Daoy (cell line): ENCODE measurements at places on chromosomes 1 and 21.
A peak's percentile ranks its signal among the peaks of the same experiment; 100 is the strongest.

GRCh38 chr1:155681776-155682175 is 6.8 kb downstream of the YY1AP1 start:
- DNase-seq = no peak

GRCh38 chr1:113991467-113991997 is 12.3 kb downstream of the OLFML3 start:
- DNase-seq = no peak

DNA sequence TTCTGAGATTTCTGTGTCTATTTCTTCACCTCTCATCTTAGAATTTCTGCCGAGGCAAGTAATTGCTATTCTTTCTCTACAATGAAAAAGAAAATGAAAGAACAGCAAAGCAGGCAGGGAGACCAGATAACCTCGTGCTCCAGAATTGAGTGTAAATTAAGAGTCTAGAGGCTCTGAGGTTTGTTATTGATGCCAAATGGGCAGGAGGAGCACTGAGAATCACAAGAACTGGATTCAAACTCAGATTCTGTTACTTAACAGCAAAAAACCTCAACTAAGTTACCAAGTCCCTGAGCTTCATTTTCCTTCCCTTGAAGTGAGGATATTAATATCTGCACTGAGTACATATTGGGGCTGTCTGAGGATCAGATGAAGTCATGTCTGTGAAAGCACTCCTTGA is 5.5 kb upstream of the DDR2 start:
- no peak for DNase-seq

GRCh38 chr21:25999921-26000582 is 170.5 kb downstream of the APP start:
- no peak for DNase-seq

- DNase-seq = no peak
These were observed 128.7 kb downstream of the PCBP3 start for GRCh38 chr21:45772180-45772579.

DNA sequence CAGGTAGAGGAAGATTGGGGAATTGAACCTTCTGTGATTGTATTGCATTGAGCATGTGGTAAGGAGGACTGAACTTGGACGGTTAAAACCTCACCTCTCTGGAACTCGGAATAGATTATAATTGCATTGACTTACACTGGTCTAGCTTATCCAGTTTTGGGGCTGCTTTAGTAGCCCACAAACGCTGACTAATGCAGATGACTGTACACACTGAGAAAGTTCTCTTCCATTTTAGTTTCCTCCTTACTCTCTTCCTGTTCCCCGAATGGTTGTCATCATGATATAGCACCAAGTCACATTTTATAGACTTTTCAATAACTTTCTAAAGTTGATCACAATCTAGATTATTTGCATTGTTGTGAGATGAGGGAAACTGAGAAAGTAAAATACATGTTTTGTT is 78.2 kb downstream of the NFIA start:
- peak; percentile 42 for DNase-seq

DNA sequence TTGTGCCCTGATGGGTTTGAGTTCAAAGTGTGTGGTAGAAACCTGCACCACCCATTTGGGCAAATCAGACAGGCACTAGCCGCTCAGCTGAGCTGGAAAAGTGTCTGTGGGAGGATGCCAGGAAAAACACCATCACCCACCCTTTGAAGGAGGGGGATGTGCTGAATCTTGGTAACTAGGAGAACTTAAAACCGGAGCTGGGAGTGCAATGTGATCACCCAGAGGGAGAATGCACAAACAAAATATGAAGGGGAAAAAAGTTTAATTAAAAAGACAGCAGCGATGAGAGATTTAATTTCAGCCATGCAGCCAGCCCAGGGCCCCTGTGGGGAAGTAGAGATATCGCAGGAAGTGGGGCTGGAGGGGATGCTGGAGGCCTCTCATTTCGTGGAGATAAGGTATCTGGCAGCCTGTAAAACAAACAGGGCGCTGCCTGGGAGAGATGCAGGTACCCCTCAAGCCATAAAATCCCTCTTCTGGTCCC is 86.8 kb upstream of the BCAR3 start:
- peak; percentile 67 for DNase-seq

DNA sequence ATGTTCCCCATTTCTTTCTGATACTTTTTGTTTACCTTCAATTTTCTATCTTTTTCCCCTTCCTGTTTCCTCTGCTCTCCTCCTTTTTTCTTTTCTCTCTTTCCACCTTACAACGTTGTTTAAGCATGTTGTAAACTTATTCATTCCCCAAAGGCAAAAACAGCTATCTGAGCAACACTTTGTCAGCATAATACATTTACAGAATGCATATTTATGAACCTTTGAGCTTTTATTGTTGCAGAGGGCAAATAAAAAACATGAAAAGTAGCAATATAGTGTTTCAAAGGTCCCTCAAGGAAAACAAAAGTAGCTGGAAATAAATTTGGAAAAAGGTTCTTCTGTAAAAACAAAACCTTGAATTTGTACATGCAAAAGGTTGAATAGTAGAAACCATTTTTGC is 169.5 kb downstream of the ATP6V1G3 start:
- no peak for DNase-seq

- no peak for DNase-seq
These were observed 41.0 kb upstream of the RGS2 start for GRCh38 chr1:192767798-192768197.

GRCh38 chr1:61427510-61427909 is 297.4 kb downstream of the TM2D1 start:
- DNase-seq = no peak

- DNase-seq = no peak
These were observed 20.4 kb upstream of the LBR start for GRCh38 chr1:225448146-225448805.

DNA sequence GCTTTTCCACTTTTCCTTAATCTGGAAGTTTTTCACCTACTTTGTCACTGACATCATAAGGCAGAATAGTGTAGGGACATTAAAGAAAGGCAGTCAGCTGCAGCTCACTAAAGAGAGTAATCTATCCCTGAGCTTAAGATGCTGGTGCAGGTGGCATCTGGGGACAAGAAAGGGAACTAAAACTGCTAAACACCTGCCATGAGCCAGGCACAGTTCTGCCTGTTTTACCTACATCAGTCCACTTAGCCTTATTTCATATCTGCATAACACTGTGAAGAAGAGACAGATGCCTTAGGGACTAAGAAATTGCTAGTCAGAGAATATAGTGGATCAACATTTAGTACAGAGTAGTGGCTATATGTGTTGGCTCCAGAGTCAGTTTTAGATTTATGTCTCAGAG is 88.1 kb downstream of the GPATCH2 start:
- no peak for DNase-seq

DNA sequence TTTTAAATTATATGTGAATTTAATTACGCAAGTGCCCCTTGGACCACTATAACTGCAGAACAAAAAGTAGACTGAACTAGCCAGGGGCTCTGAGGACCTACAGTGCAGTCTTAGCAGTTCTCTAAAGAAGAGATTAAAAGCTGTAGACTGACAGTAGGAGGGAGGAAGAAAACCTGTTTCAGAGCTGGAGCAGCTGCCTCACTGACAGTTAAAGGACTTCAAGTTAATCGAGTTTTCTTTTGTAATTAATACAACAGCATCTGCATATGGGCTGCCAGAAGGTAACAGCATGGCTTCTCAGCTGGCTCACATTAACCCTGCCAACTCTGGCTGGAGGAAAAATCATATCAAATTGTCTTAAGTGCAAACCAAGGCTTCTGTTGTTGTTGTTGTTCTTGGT is 19.9 kb downstream of the DSTYK start:
- no peak for DNase-seq

GRCh38 chr1:2991753-2992495 is 29.3 kb upstream of the ACTRT2 start:
- no peak for DNase-seq

DNA sequence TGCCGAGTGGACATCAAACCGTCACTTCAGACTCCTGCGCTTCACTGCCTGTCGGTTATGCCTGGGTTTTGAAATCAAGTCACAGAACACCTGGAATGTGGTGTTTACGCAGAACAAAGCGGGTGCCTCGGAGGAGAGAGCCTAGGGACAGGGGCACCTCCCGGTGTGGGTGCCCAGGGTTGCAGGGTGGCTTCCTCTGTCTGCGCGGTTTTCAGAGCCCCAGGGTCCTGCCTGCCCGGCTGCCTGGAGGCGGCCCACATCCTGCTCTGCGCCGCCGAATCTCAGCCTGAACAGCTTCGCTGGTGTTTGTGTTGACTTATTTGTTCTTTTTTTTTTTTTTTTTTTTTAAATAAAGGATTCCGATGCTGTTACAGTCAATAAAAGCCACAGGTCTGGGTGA is 113.5 kb upstream of the COL6A1 start:
- DNase-seq = no peak

- DNase-seq = peak; percentile 71
These were observed 5.1 kb upstream of the CLEC20A start for GRCh38 chr1:178501705-178502329.

- no peak for DNase-seq
These were observed 92.9 kb upstream of the BARHL2 start for GRCh38 chr1:90809996-90810395.

GRCh38 chr1:46969014-46969619 is 27.8 kb upstream of the CYP4A11 start:
- DNase-seq = no peak

DNA sequence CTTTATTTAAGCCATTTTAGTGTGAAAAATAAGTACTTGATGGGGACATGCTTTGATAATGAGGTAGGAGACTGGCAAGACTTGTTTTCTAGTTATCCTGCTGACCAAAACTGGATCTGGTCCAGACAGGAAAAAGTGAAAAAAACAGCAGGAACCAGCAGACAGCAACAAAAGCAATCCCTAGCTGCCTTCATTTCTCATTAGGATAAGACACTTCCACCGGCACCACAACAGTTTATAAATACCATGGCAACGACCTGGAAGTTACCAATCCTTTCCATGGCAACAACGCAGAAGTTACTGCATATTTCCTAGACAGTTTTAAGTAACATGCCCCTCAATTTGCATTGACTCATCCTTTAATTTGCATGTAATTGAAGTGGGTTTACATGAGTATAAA is 993.8 kb upstream of the NCAM2 start:
- DNase-seq = peak; percentile 2

DNA sequence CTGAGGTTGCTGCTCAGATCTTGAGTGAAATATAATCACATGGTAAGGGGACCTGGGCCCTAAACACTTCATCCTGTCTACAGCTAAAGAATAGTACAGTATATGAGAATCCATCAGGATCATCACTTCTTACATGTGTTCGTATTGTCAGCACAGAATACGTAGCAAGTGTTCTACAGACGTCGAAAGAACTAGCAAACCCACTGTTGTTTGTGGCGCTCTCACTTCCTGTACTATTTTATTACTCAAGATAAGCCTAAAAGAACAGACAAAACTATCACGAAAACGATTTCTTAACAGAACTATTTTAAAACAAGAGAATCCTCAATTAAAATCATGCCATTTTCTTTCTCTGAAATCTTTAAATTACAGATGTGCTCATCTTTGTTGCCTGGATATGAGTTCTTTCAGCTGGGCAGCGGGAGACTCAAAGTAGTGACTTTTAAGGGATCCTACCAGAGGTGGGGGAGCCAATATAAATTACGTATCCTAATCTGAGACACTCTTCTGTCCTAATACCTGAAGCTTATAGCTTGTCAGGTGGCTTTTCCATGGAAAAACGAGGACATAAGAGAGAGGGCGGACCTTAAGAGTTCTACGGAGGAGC is 724 bp downstream of the ST7L start:
- DNase-seq = peak; percentile 26
